ENCODE measurements at places on chromosomes 4 and X. TPM values are rescaled to one million over a fixed set of nuclear protein-coding genes. Genes with fewer than 3 reads are reported as not detected.

GRCh38 chr4:88659055-88659889 lies 38.4 kb downstream of the NAP1L5 start:
- DNase-seq: peak; percentile 51

- DNase-seq: no peak
These were observed 130.6 kb upstream of the PITX2 start for GRCh38 chr4:110753466-110753865.

DNA sequence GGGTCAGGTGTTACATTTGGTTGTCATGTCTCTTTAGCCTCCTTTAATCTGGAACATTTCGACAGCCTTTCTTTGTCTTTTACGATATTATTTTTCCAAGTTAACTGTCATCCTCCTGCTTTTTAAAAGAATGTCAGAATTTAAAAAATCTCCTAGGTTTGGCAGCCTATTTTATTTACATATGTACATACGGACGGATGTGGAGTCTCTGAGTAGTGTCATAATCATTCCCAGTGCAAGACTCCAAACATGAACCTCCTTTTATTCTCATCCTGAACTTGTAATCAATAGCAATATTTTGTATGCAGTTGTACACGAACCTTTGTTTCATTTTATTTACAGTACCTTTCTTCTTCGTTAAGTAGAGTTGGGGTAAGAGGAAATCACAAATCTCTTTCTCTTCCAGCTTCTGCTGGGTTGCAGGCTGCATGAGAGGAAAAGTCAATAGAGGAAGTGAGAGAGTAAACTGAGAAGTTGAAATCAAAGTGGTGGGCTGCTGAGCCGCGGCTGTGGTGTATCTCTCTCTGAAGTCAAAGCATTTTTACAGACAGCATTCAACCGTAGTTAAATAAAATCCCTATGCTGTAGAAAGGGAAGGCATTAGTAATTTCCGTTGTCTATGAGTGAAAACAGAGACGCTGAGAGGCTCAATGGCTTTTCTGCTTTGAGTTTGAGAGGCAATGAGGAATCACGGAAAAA lies 53.9 kb upstream of the RPS6KA3 start:
- DNase-seq: no peak

DNA sequence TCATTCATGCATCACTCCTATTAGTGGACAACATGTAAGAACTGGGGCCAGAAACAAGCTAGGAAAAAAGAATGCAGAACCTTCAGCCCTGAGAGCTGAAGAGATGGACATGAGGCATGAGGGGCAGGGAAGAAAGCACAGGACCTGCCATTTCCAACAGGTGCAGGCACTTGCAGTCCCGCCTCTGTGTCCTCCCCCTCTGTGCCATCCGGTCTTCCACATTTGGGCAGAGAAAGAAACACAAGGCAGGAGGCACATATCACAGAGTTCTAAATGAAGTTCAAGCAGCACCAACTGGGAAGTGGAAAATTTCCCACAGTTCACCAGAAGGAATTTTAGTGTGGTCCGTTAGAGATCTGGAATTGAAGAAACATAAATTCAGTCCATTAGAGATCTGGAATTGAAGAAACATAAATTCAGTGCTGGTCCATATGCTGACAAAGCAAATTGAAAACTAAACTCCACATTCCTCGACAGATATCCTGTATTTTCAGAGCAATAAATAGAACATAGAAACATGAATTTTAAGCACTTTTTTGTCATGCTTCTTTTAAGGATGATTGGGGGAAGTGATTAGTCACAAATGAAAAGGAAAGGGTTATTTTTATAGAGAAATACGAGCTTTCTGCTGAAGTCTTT lies 57.2 kb upstream of the DAPP1 start:
- DNase-seq: no peak

- DNase-seq: no peak
These were observed 1092.3 kb downstream of the ARAP2 start for GRCh38 chr4:35151816-35152572.

Gene TBX22
- not detected for total RNA-seq

Gene IRAK1
- total RNA-seq: 219 TPM

Gene SPANXN4
- not detected for total RNA-seq

All from epithelial cell of proximal tubule (primary cell).